ENCODE measurements at places on chromosomes 12 and 14.

GRCh38 chr14:72201645-72202044, 269.4 kb downstream of the RGS6 start:
- no peak for DNase-seq

DNA sequence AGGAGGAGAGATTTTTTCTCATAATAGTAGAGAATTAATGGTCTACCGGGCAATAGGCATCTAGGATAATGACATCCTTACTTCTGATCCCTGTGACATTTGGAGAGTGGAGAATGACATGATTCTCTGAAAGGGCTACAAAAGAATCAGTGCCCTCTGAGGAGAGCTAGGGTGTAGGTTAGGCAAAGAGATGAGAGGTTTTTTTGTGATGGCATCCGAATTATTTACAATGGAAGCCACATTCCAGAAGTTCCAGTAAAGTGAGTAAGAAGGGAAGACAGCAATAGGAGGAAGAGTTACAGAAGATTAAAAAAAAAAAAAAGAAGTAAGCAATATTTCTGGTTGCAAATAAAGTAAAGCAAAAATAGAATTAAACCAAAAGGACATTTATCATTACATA, 478.0 kb downstream of the RMST start:
- DNase-seq: no peak

- no peak for DNase-seq
Observed at GRCh38 chr12:125122668-125123067, 57.4 kb downstream of the AACS start.

- no peak for DNase-seq
Observed at GRCh38 chr14:32744811-32745445, 193.8 kb upstream of the NPAS3 start.

GRCh38 chr14:89252887-89253532, 164.0 kb downstream of the FOXN3 start:
- no peak for DNase-seq

GRCh38 chr12:118655588-118655987, 279.2 kb downstream of the SUDS3 start:
- no peak for DNase-seq

DNA sequence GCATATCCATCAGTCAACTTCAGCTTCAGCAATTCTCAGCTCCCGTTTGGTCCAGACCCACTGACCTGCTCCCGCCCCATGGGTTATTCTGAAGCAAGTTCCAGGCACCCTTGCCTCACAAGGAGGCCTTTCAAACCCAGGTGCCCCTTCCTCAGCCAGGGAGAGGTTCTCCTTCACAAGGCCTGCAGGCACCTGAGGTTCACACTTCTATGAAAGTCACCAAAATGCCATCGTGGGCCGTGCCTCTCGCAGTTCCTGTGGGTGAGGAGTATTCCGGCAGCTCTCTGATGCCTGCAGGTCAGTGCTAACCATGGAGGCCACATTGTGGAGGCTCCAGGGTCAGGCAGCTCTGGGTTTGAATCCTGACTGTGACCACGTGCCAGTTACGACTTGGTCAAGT, 40.2 kb upstream of the BCL7A start:
- DNase-seq: no peak

- DNase-seq: no peak
Observed at GRCh38 chr12:108335349-108336119, 3.6 kb downstream of the CMKLR1 start.

DNA sequence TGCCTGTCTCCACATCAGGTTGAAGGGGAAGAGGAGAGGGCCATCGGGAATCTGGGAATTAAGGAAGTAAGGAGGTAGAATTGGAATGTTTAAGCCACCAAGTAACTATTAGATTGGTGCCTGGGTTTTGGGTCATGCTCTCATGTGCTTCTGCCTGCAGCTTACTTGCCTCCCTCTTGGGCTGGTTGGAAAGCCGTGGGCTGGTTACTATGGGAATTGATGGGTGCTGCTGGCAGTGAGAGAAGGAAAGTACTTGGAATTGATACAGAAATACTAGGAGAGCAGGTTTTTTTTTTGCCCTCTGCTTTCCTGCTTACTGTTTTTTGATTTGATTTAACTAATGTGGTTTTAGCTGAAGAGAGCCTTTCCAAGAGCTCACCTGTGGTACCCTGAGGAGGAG, 493.5 kb upstream of the RGS6 start:
- no peak for DNase-seq

GRCh38 chr14:70955543-70956480, 48.6 kb downstream of the PCNX1 start:
- DNase-seq: no peak

Data from NCI-H2081 treated with DMSO at 0.1 percent for 48 hours (cell line).